ENCODE measurements at places on chromosomes 2 and 18. TPM values are rescaled to one million over a fixed set of nuclear protein-coding genes. Genes with fewer than 3 reads are reported as not detected.

LYG2 gene
- total RNA-seq, result not detected

LRATD1 gene
- not detected for total RNA-seq

NDUFS1 gene
- 146 TPM for total RNA-seq

CNDP2 gene
- total RNA-seq, result 26.7 TPM

SEPTIN10 gene
- total RNA-seq, result 46.9 TPM

PID1 gene
- total RNA-seq, result 55.1 TPM

All from MG63 (cell line).